Thoracic aorta (tissue), 2 donors: ENCODE measurements at places on chromosomes 1 and 21.

GRCh38 chr1:77688939-77689338 is 6.5 kb upstream of the ZZZ3 start:
- no peak for DNase-seq

DNA sequence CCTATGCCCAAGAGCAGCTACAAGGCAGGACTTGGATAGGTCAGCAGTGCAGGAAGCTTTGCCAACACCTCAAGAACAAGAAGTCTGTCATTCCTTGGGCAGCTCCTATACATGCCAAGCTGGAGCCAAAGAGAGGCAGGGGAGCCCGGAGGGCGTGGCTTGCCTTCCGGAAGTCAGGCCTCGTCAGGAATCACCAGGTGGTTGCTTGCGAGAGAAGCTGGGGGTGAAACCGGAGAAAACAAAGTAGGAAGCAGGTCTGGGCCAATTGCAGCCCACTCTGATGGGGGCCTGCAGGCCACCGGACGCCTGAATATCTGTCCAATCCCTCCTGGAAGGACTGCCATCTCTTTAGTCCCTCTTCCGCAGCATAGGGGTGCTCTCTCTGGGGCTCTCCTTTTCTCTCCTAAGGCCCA is 794 bp upstream of the FAM76A start:
- no peak for DNase-seq

GRCh38 chr1:154669464-154670282 is 61.7 kb upstream of the ADAR start:
- no peak for DNase-seq

DNA sequence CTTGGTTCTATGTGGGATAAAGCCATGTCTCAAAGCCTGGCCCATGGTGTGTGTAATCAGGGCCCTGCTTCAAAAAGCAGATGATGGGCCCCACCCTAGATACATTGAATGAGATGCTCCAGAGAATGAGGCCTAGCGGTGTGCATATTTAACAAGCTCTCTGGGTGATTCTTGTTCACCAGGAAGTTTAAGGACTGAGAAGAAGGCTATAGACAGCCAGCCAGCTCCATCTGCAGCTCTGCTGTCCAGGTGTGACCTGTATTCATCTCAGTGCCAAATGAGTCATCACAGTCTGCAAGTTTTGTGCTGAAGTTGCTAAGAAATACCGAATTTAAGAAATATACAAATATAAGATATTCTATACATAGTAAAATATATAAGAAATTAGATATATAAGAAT is 182.0 kb upstream of the RUNX1 start:
- no peak for DNase-seq

DNA sequence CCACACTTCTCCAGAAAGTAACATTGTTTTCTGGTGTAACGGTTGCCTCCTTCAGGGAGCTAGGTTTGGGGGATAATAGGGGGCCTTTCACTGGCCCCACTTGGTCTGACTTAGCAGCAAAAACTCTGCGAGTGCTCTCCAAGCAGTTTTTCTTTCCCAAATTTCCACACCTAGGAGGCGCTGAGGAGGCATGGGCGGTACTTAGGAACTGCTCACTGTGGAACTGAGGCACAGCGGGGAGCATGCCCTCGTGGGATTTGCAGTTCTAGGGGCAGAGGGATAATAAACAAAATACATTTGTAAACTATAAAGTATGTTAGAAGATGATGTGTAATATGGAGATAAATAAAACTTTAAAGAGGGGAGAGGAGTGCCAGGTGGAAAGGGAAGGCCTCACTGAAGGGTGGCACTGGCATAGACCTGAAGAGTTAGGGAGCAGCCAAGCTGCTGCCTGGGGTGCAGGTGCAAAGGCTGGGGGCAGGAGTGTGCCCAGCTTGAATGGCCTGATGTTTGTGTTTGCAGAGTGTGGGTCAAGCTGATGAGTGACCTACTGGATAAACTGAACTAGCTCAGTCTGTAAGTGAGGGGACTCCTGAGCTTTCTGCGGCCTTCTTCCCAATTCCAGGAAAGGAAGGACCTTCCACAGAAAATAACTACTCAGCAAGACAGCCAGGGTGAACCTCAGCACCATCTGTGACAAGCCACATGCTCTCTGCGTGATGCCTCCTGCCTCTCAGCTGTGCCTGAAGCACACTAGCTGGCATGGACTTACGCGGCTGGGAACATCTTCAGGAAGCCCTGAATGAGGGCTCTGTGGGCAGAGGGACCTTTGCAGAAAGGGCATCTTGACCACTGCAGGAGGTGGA is 1.9 kb downstream of the EPHX1 start:
- DNase-seq, result no peak

DNA sequence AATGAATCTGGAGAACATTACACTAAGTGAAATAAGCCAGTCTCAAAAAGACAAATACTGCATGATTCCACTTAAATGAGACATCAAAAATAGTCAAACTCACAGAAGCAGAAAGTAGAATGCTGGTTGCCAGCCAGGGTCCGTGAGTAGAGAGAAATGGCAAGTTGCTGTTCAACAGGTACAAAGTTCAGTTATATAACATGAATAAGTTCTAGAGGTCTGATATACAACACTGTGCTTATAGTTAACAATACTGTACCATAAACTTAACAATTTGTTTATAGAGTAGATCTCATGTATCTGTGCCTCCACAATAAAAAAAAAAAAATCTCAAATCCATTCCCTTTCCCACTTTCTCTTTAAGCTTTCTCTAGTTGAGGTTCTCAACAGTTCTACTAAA is 83.5 kb downstream of the DENND1B start:
- DNase-seq, result no peak

GRCh38 chr1:22628698-22629444 is 7.6 kb upstream of the C1QA start:
- DNase-seq, result no peak
